ENCODE measurements at places on chromosomes 2 and 18. TPM values are rescaled to one million over a fixed set of nuclear protein-coding genes. Genes with fewer than 3 reads are reported as not detected.

DNA sequence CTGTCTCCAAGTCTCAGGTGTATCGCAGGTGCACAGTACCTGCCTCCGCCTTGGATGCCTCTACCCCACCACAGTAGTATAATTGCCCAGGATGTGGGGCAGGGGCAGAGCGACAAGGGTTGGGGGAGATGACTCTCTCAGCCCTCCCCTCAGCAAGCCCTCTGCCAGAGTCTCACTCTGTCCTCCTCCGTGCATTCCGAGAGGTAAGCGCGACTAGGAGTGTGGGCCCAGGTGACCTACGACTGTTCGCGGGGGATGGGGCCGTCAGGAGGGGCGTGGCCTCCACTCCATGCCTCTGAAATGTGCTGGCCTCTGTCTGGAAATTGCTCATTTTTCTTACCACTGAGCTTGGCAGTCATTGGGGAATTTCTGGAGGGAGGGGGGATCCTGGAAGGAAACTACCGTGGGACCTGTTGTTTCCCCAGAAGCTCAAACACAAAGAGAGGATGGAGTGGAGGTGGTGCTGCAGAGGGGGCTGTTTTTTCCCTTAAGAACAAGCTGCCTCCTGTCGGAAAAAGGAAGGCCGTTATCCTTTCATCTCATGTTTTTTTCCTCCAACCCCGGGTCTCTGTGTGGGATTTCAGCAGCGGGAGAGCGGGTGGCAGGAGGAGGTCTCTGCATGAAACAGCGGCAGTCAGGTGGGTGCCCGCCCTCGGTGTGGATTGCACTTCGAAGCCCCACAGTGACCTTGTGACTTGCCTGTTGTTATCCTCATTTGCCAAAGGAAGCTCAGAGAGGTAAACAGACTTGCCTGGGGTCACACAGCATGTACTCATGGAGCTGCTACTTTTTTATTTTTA is 13.0 kb upstream of the RALB start:
- H3K4me3 ChIP-seq: no peak overlapping the region
- no peaks in the 10 kb centered on the region for H3K27me3 ChIP-seq
- H3K36me3 ChIP-seq: no peaks in the 10 kb centered on the region
- H3K27ac ChIP-seq: peak overlapping the region; percentile 34

GRCh38 chr2:164793529-164793928 is 48.1 kb downstream of the COBLL1 start:
- peak overlapping the region; percentile 28 for H3K4me3 ChIP-seq
- peaks cover 18% of the 10 kb centered on the region for H3K4me1 ChIP-seq
- no peak for DNase-seq

DNA sequence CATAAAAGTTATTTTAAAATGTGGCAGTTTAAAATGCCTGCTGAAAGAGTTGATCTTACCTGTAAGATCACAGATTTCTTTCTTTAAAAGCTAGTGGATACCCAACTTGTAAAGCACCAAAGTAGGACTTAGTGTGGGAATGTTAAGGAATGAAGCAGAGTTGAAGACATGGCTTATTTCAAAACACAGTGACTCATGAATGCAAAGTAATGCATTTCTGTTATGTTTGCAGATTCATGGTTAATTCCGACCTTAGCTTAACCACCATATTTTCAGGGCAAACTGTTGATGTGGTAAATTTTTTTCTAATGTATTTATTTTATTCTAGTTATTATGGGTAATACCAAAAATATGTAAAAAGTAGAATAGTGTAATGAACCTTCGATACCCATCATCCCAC is 206.8 kb upstream of the FOSL2 start:
- H3K27me3 ChIP-seq: no peaks in the 10 kb centered on the region
- H3K4me3 ChIP-seq: no peak overlapping the region
- H3K27ac ChIP-seq: no peak overlapping the region
- DNase-seq: no peak

GRCh38 chr2:25230198-25230947 is 62.0 kb upstream of the POMC start:
- H3K4me1 ChIP-seq: peaks cover 9% of the 10 kb centered on the region
- peak overlapping the region; percentile 0 for H3K27ac ChIP-seq
- H3K36me3 ChIP-seq: peaks cover 26% of the 10 kb centered on the region
- no peaks in the 10 kb centered on the region for H3K27me3 ChIP-seq
- H3K4me3 ChIP-seq: no peak overlapping the region
- no peak for DNase-seq

- peak overlapping the region; percentile 52 for H3K27ac ChIP-seq
- no peak for DNase-seq
- H3K4me1 ChIP-seq: peaks cover 8% of the 10 kb centered on the region
- no peak overlapping the region for H3K4me3 ChIP-seq
Measured at GRCh38 chr2:46362667-46363012, 65.4 kb downstream of the EPAS1 start.

DNA sequence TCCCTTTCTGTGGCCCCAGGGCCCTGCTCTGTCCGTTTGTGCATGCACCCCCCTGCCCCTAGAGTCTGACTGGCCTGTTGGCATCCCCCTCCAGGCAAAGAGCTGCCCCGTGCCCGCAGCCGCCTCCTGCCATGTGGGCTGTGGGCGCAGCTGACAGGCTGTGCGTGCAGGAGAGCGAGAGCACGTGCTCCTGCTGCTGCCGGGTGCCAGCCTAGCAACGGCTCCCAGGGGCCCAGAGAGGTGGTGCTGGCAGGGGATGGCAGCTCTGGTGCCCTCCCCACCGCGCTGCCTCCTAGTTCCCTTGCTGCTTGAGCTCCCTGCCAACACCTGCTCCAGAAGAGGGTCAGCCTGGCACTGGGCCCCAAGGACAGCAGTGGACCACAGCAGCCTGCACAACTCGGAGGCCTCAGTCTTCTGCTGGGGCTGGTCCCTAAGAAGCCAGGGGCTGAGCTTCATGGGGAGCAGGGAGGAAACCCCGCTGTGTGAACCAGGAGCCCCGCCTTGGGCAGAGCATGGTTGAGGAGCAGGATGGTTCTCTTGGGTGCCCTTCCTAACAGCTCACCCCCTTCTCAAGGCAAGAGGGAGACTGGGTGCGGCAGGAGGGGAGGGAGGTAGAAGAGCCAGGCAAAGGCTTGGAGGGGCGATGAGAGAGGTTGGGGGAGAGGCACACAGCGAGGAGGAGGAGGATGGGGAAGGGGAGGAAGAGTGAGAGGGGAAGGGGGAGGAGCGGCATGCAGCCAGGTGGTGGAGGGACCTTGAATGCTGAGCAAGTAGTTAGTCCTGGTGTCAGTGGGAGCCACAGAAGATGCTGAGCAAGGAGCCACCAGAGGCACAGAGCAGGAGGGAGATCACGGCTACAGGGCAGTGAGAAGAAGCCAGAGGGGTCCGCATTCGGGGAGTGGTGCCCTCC is 23.8 kb upstream of the PTMA start:
- no peak overlapping the region for H3K27ac ChIP-seq
- no peaks in the 10 kb centered on the region for H3K36me3 ChIP-seq
- DNase-seq: no peak
- no peaks in the 10 kb centered on the region for H3K4me1 ChIP-seq

- peaks cover 3% of the 10 kb centered on the region for H3K4me1 ChIP-seq
- H3K27ac ChIP-seq: no peak overlapping the region
- DNase-seq: no peak
- H3K36me3 ChIP-seq: no peaks in the 10 kb centered on the region
- H3K4me3 ChIP-seq: no peak overlapping the region
Measured at GRCh38 chr18:23131693-23132319, 3.5 kb upstream of the CABLES1 start.

DNA sequence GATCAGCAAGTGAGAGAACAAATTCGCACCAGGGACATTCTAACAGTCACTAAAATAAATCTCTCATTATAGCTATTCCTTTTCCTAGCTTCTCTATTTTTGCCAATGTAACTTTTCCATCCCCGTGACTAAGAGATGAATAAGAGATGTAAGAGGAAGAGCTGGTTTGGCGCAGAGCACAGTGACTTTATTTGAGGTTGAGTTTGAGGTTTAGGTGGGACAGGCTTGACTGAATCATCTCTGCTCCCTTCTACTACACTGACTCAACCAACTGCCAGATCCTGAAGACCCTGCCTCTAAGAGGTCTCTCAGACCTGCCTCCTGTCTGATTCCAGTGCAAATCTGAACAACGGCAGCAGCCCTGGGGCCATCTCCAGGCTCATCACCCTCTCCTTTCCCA is 28.0 kb downstream of the RFX8 start:
- no peaks in the 10 kb centered on the region for H3K36me3 ChIP-seq
- no peak overlapping the region for H3K4me3 ChIP-seq
- no peak for DNase-seq
- no peaks in the 10 kb centered on the region for H3K27me3 ChIP-seq

DNA sequence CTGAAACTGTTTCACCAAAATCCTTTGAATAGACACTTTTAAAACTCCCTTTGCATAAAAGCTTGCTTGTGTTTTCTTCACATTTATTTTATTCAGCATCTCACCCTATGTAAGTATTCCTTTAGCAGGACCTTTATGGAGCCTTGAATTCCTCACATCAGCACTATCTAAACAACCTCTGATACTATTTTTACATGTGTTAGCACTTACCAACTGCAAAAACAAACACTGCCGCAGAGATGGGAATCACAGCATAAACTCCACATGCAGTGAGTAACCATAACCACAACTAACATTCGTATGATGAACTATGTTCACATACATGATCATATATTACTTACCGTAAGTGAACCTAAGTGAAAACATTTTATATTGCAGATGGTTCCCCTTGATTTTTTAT is 15.4 kb downstream of the FBXO15 start:
- H3K4me1 ChIP-seq: no peaks in the 10 kb centered on the region
- no peaks in the 10 kb centered on the region for H3K27me3 ChIP-seq
- no peaks in the 10 kb centered on the region for H3K36me3 ChIP-seq
- H3K27ac ChIP-seq: no peak overlapping the region
- DNase-seq: no peak
- H3K4me3 ChIP-seq: no peak overlapping the region

DNA sequence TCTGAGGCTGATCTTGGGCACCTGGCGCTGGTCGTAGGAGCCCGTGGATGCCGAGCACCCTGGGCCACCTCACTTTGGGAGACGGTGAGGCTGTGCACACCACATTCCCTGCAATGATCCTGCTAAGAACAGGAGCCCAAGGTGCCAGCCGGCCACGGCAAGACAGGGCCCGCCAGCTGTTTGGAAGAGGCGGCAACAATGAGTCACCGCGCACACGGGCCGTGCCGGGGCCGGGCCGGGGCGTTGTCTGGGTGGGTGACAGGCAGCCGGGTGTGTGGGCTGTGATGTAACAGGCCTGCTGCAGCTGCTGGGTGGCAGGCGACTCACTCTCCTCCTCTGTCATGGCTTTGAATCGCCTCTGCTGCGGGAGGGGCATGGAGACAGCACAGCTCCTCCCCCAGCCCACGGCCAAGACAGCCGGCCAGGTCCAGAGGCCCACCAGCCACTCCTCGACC is 49.7 kb upstream of the ODC1 start:
- H3K4me1 ChIP-seq: no peaks in the 10 kb centered on the region
- no peak for DNase-seq
- no peak overlapping the region for H3K4me3 ChIP-seq
- no peaks in the 10 kb centered on the region for H3K27me3 ChIP-seq
- no peak overlapping the region for H3K27ac ChIP-seq

DNA sequence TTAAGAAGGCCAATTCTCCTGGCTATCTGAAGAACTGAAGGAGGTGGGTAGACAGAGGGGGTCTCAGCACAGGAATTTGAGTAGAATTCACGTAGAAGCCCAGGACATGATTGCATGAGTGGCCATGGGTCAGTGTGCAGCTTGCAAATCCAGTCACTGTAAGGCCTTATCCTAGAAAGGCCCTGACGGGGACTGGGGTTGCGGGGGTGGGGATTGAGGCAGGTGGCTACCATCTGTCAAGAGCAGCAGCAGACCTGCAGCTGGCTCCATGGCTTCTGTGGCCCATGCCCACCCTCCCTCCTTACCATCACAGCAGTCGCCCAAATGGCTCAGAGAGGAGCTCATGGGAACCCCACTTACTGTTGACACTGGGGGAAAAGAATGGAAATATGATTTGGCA is 34.6 kb upstream of the SLC14A1 start:
- no peaks in the 10 kb centered on the region for H3K27me3 ChIP-seq
- H3K4me1 ChIP-seq: no peaks in the 10 kb centered on the region
- no peaks in the 10 kb centered on the region for H3K36me3 ChIP-seq
- no peak for DNase-seq
- H3K27ac ChIP-seq: no peak overlapping the region
- no peak overlapping the region for H3K4me3 ChIP-seq

Gene ZC3H6
- 1.5 TPM for total RNA-seq

Gene DCAF17
- 22.6 TPM for total RNA-seq

Gene TRPM8
- not detected for total RNA-seq

Gene OBSL1
- total RNA-seq: 151 TPM
